ENCODE measurements at places on chromosomes 16 and 17.

DNA sequence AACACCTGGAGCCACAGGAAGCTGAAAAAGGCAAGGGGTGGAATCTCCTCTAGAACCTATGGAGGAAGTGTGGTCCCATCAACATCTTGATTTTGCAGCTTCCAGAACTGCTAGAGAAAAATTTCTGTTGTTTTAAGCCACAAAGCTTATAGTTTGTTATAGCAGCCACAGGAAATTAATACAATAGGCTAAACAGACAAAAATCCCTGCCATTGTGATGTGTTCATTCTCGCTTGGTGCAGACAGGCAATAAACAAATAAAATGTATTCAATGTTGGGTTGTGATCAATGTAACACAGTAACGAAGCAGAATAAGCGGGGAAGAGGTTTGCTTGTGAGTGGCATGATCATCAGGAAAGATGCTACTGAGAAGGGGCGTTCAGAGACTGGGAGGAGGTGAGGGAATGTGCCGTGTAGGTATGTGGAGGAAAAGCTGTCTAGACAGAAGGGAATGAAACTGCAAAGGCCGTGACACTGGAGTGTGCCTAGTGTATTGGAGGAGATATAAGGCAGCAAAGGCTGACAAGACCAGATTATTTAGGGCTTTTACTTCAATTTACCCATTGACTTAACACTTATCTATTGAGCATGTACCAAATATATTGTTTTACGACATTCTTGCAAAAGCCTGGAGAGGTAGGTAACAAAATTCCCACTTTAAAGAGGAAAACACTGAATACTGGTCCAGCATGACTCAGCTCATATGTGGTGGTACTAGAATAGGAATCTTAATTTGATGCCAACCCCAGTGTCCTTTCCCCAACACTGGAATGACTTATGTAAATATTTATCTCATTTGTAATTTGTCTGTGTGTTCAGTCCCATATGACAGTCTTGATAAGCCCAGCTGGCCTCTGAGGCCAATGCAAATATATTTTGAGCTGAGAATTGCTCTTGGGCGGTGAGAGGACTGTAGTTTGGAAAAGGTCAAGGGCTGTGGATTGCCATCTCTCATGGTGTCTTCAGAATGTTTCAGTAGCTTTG lies 375.9 kb downstream of the CDH13 start:
- no peak for DNase-seq

- no peak for DNase-seq
Measured at GRCh38 chr16:3575491-3575890, 1.7 kb downstream of the NLRC3 start.

DNA sequence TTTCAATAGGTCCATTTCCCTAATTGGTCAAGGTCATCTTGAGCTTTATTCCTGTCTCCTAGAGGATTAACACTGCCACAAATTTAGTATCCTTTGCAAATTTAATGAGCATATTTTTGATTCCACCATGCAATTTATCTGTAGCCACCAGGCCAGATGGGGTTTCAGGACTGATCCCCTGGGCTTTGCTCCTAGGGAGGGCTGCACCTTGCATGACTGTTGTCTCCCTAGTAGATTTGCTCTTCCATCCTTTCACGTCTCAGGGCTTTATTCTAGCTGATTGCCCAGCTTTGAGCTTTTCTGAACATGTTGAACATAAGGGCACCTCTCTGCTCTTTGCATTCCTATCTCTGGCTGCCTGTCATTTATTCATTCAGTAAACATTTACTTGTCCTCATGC lies 7.7 kb upstream of the KCNH6 start:
- DNase-seq, result no peak

DNA sequence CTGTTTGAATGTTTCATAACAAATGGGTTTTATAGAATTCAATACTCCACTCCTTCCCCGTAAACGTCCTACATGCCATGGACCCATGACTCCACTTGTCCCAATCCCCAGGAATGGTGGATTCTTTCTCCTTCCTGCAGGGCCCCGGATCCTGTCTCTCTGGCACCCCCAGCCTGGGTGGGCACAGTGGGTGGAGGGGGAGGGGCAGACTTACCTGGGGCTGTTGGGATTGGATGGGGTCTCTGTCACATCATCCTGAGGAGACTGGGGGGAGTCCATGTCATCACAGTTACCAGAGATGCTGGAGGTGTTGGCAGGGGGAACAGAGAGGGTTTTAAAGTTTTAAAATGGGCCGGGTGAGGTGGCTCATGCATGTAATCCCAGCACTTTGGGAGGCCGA lies 13.2 kb downstream of the TRPV3 start:
- no peak for DNase-seq

- no peak for DNase-seq
Measured at GRCh38 chr16:2587891-2588565, 50.2 kb downstream of the PDPK1 start.

DNA sequence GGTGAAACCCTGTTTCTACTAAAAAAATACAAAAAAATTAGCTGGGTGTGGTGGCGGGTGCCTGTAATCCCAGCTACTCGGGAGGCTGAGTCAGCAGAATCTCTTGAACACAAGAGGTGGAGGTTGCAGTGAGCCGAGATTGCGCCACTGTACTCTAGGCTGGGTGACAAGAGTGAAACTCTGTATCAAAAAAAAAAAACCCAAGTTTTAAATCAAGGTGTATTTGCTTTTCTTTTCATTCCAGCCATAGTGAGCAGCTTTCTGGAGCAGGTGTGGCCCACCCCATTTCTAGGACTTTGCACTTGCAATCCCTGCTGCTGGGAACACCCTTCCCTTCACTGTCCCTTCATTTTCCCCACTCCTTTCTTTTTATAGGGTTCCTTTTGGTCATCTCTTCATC lies 28.8 kb downstream of the TMEM238L start:
- DNase-seq, result no peak

GRCh38 chr16:46882304-46882939 lies 1.7 kb upstream of the GPT2 start:
- DNase-seq, result no peak

DNA sequence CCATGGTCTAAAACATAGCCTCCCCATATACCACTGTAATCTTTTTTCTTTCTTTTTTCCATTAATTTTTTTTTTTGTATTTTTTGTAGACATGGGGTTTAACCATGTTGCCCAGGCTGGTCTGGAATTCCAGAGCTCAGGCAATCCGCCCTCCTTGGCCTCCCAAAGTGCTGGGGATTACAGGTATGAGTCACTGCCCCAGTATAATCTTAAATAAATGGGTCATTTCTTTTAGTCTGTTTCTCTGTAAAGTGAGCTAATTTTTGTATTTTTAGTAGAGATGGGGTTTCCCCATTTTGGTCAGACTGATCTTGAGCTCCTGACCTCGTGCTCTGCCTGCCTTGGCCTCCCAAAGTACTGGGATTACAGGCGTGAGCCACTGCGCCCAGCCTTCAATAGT lies 5.7 kb upstream of the NME1 start:
- DNase-seq, result no peak

DNA sequence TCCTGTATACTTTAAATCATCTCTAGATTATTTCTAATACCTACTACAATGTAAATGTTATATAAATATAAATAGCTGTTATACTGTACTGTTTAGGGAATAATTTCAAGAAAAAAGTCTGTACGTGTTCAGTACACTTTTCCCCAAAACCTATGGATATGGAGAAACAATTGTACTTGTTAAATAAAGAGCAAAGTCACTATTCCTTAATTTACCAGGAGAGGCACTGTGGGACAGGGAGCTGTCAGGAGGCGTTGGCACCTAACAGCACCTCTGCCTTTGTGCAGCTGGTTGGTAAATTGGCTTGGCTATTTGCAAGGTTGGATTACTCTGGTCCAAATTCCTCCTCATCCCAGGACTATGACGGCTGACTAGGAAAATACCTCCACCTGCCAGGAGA lies 28.0 kb downstream of the CRHR1 start:
- DNase-seq, result no peak

DNA sequence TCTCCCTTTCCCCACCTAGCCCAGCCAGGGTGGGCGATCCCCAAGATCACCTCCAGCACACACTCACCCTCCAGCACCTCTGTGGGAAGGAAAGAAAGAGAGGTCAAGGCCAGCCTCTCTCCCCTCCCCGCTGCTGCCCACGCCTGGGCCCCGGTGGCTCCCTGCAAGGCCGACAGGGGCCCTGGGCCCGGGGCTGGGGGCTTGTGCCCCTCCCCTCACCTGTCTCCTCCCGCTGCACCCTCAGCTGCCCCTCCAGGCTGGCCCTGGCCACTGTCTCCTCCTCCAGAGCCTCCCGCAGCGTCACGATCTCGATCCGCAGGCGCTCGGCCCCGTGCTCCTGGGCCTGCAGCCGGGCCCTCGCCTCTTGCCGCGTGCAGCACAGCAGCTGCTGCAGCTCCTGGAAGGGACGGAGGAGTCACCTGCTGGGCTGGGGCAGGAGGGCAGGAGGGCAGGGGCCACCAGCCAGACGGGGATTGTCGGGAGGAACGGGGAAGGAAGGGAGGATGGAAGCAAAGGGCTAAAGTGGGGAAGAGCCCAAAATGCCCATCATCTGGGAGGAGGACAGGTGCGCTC lies 19.2 kb downstream of the RABEP2 start:
- no peak for DNase-seq

DNA sequence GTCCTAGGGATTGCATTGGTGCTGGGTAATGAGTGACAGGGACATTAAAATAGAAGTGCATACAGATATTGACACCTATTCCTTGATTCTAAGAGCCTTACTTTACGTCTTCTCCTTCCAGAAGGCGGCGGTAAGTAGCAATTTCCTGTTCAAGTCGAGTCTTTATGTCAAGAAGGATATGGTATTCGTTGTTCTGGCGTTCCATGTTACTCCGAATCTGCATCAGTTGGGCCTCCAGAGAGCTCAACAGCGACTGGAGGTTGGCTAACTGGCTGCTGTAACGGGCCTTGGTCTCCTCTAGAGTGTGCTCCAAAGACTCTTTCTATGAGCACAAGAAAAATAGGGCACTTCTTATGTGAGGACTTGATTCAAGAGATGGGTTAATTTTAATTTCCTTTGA lies 7.0 kb downstream of the KRT20 start:
- DNase-seq, result no peak

Measured in CD4-positive, alpha-beta memory T cell (primary cell).